Activated CD8-positive, alpha-beta memory T cell treated with anti-CD3 and anti-CD28 coated beads for 1 hour (primary cell): ENCODE measurements at places on chromosomes 5 and 9.

GRCh38 chr9:20382460-20383071, 239.7 kb downstream of the MLLT3 start:
- DNase-seq, result no peak

DNA sequence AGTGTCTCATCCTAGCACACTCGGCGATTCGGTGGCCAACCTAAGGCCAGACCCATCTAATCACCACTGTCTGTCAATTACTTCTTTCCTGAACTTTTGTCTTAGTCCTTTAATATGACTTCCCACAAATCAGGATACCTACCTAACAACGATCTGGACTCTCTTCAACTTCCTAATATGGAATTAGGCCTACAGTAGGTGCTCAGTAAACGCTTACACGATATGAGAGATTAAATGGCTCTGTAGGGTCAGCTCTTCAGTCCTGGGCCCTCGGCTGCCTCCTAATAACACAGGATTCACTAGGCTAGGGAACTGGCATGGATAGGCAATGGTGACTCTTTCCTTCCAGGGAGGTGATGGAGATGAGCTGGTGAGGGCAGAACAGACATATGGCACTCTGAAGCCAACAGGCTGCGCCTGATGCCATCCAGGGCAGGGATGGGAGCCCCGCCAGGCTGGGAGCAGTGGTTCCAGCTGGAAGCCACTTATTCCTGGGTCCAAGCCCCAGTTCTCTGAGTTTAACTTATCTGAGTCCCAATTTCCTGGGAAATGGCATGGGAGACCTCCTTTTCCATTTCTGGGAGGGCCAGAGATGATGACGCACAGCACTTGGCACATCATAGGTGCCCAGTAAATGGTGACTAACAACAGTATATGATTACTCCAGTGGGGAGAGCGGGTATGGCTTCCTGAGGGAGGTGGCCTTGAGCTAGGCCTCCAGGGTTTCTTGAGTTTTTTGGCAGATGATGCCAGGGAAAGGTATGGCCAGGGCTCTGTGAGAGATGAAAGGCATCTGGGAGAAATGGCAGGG, 7.3 kb downstream of the PDGFRB start:
- DNase-seq, result no peak

- DNase-seq, result no peak
These were observed 98.5 kb upstream of the IL7R start for GRCh38 chr5:35758151-35758724.

- no peak for DNase-seq
These were observed 6.4 kb downstream of the CEMIP2 start for GRCh38 chr9:71761938-71762353.

DNA sequence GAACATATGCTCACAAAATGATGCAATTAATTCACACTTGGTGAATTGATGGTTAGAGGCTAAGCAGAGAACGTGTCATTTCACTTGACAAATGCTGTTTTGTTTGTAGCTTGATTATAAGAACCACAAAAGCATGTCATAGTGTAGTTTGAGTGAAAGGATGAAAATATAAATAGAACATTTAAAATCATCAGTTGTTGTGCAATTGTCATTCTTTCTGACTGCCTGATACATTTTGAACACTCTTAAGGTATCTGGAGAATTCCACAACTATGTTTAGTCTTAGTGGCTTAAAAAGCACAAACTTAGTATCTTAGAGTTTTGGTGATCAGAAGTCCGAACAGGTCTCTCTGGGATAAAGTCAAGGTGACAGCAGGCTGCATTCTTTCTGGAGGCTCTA, 129.4 kb downstream of the BASP1 start:
- DNase-seq, result no peak

GRCh38 chr9:19186232-19186631, 44.3 kb upstream of the DENND4C start:
- DNase-seq, result no peak

DNA sequence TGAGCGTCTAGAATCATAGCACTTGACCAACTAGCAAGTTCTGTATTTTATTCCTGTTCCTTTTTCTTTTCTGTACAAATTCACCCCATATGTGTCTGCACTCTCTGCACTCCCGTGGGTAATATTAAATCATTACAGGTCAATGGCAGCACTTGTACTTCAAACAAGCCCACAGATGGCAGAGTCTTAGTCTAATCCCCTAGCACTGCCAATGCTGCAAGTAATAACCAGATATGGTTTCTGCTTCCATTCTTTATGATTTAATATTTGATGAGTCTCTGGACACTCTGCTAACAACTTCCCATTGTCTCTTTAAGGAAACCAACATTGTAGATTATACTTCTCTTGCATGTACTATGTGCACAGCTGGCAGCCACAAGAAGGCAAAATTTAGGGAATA, 343.8 kb upstream of the CHD1 start:
- DNase-seq, result no peak

DNA sequence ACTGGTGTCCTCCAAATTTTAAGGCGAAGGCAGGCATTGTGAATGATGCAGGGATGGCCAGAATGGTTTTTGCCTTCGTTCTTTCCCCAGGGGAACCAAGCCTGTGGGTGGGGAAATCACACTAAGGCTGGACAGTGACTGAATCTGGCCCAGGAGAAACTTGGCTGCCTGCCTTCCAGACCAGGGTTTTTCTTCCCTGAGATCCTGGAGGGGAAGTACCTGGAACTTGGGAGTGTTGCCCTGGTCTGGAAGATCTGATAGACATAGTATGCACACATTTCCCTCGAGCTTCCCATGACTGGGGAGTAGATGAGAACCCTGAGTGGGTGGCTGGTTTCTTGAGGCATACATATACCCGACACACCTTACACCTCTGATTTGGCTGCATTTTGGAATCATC, 664 bp upstream of the IL11RA start:
- DNase-seq, result no peak

DNA sequence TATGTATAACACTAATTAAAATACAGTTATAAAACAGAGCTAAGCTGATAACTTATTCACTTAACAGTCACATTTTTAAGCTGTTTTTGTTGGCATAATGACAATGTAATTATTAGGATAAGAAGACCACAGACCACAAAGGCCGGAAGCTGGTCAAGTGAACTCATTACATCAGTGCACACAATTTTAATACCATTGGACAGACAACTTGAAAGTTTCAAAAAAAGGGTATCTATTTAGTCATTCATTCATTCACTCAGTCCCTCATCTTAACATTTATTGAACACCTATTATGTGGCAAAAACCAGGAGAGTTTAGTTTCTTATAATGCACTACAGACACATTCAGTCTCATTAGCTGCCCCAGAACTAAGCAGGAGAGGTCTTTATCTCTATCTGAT, 11.6 kb downstream of the ERP44 start:
- DNase-seq, result no peak

DNA sequence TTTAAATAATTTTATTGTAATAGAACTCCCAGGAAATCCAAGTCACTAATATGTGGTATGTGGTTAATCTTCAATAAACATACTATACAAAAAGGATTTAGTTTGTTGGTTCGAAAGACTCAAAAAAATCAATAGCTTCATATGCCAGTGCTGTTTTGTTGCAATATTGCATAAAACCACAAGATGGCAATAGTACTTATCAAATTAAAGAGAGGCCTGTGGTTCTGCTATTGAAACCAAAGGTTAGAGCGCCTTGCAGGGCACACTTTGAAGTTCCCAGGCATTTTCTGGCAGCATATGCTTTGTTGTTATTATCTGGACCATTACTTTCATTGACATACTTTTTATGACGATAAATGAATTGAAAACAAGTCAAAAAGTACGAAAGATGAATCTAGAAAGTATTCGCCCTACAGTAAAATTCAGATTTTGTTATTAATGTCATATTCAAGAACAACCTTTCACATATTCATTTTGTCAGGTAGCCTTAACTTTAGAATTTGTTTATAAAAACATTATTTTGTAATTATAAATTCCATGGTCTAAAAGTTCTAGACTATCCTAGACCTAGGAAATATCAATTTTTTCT, 316.3 kb downstream of the MCTP1 start:
- DNase-seq, result no peak

GRCh38 chr9:124818431-124819281, 34.6 kb upstream of the WDR38 start:
- DNase-seq, result no peak

- no peak for DNase-seq
These were observed 303.5 kb downstream of the PLK2 start for GRCh38 chr5:58156361-58156760.

DNA sequence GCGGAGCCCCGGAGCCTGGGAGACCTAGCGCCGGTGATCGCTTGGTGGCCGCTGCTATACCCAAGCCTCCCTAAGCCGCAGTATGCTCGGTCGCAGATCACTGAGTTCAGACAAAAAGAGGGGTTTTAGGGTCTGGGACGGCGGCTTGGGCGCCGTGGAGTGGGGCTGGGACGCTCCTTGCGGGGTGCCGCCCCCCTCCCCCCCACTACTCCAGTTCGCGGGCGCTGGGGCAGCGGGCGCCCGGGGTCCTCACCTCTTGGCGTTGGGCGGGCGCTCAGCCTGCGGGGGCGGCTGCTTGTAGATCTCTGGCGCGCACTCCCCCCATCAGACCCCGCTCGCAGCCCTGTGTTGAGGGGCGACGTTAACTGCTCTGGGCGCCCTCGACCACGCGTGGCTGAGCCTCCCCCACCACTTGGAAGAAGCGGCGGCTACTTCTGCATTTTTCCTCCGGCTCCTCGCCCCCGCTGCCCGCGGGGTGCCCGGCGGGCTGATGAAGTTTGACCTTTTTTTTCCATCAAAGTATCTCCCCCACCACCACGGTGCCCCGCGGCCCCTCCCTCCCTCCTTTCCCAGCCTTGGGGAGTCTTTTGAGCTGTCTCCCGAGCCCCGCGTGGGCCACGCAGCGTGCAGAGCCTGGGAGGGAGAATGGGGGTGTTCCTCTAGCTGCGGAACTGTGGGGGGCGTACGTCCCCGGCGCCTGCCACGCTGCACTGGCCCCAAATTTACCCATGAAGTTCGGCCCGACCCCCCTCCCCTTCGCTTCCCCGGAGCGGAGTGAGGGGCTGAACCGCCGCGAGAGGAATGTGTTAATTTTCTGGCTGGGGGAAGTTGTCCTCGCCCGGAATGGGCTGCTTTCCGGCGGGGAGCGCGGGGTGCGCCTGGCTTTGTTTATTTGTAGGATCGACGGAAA, 1.2 kb downstream of the CXXC5 start:
- no peak for DNase-seq

GRCh38 chr9:68574150-68574549, 33.5 kb upstream of the TMEM252 start:
- DNase-seq, result no peak
